ENCODE measurements at places on chromosomes 5 and 9.
A peak's percentile ranks its signal among the peaks of the same experiment; 100 is the strongest.

- DNase-seq, result peak; percentile 21
Observed at GRCh38 chr5:154221371-154221896, 30.9 kb downstream of the GALNT10 start.

GRCh38 chr9:21778304-21778703 is 24.1 kb upstream of the MTAP start:
- DNase-seq, result no peak

DNA sequence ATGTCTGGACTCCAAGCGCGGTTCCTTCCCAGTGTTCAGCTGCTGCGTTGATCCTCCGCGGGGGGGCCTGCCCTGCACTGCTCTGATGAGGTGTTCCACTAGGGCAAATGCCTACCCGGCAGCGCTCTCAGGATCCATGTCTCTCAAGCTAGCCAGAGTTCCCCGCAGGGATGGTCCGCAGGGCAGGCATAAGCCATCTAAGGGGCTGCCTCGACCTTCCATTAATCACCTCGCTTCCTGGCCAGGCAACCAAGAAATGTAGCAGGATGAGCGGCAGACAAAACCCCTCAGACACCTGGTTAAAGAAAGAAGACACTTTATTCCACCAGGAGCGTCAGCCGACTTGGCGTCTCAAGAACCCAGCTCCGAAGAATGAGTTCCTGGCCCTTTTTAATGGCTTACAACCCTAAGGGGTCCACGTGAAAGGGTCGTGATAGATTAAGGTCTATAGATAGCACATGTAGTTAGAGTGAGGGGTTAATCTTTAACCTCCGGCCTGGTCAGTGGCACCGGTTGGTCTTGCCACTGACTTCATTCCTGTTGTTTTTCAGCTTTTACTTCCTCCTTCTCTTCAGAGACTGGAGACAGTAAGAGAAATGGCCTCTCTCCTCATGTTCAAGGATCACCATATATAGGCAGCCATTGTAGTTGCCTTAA is 47.2 kb upstream of the COX7C start:
- DNase-seq, result no peak

GRCh38 chr5:107593009-107593408 is 77.7 kb downstream of the EFNA5 start:
- DNase-seq, result no peak

DNA sequence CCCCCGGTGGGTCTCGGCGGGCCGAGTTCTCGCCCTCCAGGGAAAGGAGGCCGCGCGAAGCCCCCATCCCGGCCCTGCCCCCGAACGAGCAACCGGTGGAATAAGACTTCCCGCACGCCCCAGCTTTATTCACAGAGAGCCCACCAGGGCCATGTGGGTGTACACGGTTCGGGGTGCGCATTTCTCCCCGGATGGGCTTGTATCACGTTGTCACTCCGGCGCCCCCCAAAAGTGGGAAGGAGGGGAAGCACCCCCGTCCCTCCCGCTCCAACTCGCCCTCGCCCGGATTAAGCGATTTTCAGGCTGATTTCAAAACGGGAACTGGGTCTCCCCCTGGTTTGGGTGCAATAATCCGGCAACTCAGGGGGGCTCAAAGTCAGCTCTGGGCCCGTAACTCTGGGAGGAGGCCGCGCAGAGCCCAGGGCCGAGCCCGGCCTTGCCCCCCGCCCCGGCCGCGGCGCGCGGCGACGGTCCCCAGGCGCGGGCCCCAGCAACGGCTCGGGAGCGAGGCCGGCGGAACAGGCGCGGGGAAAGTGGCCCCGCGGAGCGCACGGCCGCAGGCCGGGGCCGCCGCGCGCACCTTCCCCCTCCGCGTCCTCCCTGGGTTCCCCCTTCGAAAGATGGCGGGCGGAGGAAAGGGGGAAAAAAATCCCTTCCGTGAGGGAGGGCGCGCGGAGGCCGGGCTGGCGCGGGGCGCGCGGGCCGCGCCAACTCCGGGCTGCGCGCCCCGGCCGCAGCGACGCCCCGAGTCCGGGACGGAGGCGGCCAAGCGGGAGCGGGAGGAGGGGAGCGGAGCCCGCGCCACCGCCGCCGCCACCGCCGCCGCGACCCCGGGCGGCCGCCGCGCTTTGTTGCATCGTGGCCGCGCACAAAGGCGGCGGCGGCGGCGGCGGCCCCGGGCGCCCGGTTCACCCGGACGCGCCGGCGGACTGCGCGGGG is 644 bp downstream of the BRD3 start:
- peak; percentile 48 for DNase-seq

DNA sequence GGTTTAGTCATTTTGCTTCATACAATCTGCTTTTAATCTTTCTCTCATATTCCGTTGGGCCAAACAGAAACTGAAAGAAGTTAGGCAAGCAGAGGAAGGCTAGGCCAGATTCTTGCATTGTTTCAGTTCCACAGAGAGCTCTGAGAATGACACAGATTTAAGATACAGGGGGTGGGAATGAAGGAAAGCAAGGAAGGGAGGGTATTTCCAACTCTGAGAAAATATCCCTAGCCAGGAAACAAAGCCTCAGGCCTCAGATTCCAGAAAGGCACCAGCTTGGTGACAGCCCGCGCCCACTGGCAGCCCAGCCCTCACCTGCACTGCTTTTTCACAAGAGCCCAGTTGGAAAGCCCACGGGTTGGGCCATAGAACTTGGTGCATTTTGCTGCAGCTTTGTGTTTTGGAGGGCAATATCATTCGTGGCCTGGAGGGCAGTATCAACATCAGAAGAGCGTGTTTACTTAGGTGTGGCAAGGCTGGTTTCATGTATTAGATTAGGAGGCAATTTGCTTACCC is 63.5 kb downstream of the ENC1 start:
- no peak for DNase-seq

GRCh38 chr9:134193912-134194535 is 29.7 kb upstream of the RNU6ATAC start:
- DNase-seq, result no peak

- no peak for DNase-seq
Observed at GRCh38 chr5:135718651-135719050, 115.8 kb upstream of the SLC25A48 start.

- no peak for DNase-seq
Observed at GRCh38 chr5:51479840-51480239, 96.6 kb downstream of the ISL1 start.

DNA sequence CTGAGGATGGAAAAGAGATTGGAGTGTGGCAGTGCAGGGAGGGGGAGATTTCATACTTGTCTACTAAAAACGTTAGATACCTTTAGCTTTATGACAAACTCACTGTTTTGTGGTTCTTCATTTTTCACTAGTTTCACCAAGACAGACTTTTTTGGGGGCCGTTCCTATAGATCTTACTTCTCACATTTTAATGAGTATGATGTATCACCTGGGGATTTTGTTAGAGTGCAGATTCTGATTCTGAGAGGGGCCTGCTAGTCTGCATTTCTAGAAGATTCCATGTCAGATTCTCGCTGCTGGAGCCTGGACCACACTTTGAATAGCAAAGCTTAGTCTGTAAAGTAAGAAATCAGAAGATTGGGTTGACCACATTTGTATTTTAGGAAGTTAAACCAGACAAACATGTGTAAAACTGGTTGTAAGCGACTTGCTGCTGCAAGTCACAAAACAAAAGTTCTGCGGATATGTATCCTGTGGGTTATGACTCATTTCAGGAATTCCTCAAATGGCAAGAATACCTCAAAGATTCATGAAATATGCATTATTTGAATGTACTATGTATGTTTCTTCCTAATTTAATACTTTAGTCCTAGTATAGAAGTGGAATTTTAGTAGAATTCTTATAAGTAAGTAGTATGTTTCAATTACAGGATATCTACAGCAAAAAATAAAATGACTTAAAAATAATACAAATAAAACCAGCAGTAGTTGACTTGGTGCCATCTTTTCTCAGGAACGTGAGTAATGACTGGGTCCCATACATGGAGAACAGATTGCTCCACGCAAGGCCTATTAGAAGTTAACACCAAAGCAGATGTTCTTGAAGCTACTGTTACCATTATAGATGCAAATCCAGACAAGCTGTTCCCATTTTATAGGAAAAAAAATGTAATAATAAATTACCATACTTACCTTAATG is 27.8 kb downstream of the NFIL3 start:
- DNase-seq, result no peak

- no peak for DNase-seq
Observed at GRCh38 chr5:92471861-92472260, 1088.7 kb upstream of the ARRDC3 start.

GRCh38 chr5:77627869-77628674 is 10.4 kb downstream of the OTP start:
- DNase-seq, result no peak

DNA sequence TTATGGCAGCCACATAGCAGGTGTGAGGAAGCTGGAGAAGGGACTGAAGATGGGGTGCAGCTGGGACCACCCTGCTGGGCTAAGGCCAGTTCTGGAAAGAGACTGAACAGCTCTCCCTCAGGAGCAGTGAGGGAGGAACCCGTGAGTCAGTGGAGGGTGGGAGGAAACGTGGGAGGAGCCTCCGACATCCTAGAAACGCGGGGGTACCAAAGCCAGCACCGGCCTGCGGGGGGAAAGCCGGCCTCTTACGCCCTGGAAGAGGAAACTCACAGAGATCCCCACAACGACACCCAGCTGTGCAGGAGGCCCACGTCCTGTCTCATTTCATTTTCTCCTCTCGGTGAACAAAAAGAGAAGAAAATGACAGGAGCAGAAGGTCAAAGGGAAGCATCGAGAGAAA is 185.8 kb upstream of the IRX4 start:
- no peak for DNase-seq

- no peak for DNase-seq
Observed at GRCh38 chr5:176379881-176380280, 8.5 kb downstream of the NOP16 start.

DNA sequence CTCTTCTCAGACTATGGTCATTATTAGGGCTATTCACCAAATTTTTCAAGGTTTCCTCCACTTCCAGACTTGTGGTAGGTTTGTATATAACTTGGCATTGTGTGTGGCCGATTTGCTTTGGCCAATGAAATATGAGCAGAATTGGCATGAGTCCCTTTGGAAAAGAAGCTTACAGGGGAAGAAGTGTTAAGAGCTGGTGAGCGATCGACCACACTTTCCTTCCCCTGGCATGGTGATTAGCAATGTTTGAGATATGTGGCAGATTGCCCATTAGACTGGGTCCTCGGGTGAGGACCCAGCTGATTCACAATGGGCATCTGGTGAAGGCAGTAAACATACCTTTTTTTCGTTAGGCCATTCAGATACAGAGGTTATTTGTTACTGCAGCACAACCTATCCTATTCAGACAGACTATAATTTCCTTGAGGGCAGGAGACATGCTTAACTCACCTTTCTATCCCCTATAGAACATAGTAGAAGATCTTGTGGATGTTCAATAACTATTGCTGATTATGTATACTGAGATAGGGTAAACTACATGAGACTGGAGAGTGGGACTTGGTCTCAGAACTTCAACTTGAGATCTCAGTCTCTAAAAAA is 62.8 kb upstream of the KLF9 start:
- no peak for DNase-seq

DNA sequence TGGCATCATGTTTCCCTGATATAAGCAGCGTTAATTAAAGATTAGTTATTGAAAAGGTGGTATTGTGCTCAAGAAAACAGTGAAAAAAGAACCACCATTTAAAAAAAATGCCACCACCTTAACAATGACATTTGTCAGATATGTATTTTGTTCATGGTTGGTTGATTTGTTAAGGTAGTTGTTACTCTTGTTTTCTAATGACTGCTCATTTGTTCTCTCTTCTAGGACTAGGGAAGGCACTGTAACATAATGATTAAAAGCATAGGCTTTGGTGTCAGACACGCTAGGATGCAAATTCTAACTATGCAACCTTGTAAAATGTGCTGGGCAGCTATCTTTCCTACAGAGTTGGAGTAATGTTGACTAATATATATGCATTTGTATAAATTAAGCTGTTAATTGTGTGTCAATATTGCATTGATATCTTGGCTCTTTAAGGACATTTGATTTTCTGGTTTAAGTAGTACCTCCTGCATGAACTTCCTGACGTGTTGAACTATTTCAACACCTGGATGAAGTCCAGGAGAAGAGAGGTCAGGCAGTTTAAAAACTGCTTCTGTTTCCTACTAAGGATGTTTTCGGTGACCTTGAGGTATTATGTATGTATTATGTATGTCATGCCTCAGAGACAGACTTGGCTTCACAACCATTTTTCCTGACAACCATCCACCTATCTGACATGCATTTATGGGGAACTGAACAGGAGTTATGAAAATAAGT is 77.8 kb downstream of the MUSK start:
- DNase-seq, result no peak

DNA sequence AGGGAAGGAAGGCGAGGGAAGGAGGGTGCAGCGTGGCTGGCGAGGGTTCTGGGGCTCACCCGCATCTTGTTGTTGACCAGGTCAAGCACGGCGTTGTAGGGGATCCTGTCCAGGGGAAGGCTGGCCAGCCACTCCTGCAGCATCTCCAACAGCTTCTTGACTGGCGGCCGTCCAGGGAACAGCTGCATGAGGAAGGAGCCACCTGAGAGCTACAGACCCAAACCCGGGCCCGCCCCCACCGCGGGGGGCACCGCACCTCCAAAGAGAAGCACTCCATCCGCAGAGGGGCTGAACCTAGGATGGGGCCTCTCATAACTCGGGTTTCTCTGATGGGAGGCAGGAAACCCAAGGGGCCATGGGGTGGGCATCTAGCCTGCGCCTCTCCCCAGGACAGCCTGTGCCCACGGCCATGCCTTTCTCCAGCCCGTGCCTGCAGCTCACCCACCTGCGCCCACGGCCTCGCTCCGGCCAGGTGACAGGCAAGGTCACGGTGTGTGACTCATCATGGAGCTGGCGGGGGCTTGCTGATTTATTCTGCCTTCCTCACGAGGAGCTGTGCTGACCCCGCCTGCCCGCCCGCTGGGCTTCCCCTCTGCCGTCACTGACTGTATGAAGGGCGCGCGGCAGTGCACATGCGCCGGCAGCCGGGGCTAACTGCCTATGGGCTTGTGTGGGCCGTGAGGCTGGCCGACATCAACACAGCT is 11.8 kb upstream of the LHX3 start:
- no peak for DNase-seq

GRCh38 chr5:23635938-23636337 is 128.5 kb downstream of the PRDM9 start:
- no peak for DNase-seq

DNA sequence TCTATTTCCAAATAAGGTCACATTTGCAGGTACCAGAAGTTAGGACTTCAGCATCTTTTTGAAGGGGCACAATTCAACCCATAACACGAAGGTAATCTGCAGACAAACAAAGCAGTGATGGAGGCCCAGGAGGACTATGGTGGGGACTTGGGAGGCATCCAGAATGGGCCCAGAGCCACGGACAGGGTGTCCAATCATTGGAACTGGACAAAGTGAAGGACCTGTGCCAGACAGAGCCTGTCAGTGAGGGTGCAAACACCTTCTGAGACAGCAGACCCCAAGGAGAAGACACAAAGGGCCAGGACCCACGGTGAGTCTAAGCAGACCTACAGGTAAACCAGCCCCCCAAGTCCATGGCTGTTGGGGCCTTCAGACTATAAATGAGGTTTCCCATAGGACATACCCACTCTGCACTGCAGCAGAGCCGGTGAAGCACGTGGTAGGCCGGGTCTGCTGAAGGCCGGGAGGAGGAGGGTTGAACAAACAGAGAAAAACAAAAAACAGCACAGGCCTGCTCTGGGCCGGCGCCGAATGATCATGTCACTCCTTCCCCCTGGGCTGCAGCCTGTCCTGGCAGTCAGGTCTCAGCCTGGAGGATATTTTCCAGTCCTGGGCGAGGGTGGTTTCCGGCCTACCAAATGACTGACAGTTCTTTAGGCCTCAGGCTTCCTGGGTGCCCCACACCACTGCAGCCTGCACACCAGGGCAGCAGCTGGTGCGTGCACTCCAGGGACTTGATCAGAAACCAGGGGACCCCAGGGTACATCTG is 84.4 kb downstream of the COL23A1 start:
- DNase-seq, result no peak

Data from T-helper 17 cell (primary cell).